ENCODE measurements at places on chromosomes 16 and 17.
A peak's percentile ranks its signal among the peaks of the same experiment; 100 is the strongest.

DNA sequence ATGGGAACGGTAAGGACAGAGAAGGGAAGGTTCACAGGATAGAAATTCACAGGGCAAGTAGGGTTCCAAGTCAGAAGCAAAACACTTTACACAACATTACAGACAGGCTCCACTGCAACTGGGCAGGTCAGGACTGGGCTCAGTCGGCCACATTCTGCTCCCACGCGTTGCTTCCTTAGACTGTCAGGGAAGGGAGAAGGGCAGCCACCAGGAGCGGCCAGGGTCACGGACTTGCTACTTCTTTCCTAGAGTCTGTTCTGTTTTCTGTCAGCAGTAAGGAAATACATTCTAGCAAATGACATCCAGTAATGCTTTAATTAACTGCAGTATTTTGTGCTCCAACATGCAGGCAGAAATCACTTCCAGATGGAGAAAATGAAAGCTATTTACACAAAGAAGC, 160.3 kb upstream of the RPH3AL start:
- H3K36me3 ChIP-seq: no peaks in the 10 kb centered on the region
- no peak for DNase-seq
- no peak overlapping the region for H3K4me3 ChIP-seq
- no peaks in the 10 kb centered on the region for H3K4me1 ChIP-seq
- no peak overlapping the region for H3K27ac ChIP-seq

- no peaks in the 10 kb centered on the region for H3K36me3 ChIP-seq
- H3K4me1 ChIP-seq: peaks cover 11% of the 10 kb centered on the region
- H3K27me3 ChIP-seq: no peaks in the 10 kb centered on the region
- H3K27ac ChIP-seq: peak overlapping the region; percentile 73
These were observed 6.0 kb upstream of the RNF213 start for GRCh38 chr17:80254396-80255251.

GRCh38 chr17:34163123-34163522, 92.0 kb upstream of the CCL2 start:
- H3K36me3 ChIP-seq: no peaks in the 10 kb centered on the region
- DNase-seq: peak; percentile 32
- no peak overlapping the region for H3K27ac ChIP-seq
- H3K27me3 ChIP-seq: no peaks in the 10 kb centered on the region
- H3K4me1 ChIP-seq: no peaks in the 10 kb centered on the region
- no peak overlapping the region for H3K4me3 ChIP-seq

- no peaks in the 10 kb centered on the region for H3K4me1 ChIP-seq
- DNase-seq: no peak
- H3K27ac ChIP-seq: no peak overlapping the region
- H3K4me3 ChIP-seq: no peak overlapping the region
- no peaks in the 10 kb centered on the region for H3K36me3 ChIP-seq
These were observed 25.9 kb upstream of the CACNG4 start for GRCh38 chr17:66938656-66939055.

DNA sequence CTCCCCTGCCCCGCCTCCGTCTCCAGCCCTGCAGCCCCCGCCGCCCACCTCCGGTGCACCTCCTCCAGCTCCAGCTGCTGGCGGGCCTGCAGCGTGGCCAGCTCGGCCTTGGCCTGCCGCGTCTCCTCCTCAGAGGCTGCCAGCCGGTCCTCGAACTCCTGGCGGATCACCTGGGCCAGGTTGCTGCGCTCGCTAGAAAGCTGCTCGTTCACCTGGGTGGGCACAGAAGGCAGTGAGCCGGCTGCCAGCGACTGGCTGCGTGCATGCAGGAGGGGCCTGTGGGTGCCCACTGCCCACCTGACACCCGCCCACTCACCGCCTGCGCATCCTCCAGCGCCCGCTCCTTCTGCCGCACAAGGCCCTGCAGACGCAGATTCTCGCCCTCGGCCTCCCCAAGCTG, 24.6 kb upstream of the AATK start:
- no peaks in the 10 kb centered on the region for H3K27me3 ChIP-seq
- no peak overlapping the region for H3K27ac ChIP-seq
- no peaks in the 10 kb centered on the region for H3K36me3 ChIP-seq
- no peak for DNase-seq
- H3K4me3 ChIP-seq: no peak overlapping the region
- H3K4me1 ChIP-seq: no peaks in the 10 kb centered on the region

DNA sequence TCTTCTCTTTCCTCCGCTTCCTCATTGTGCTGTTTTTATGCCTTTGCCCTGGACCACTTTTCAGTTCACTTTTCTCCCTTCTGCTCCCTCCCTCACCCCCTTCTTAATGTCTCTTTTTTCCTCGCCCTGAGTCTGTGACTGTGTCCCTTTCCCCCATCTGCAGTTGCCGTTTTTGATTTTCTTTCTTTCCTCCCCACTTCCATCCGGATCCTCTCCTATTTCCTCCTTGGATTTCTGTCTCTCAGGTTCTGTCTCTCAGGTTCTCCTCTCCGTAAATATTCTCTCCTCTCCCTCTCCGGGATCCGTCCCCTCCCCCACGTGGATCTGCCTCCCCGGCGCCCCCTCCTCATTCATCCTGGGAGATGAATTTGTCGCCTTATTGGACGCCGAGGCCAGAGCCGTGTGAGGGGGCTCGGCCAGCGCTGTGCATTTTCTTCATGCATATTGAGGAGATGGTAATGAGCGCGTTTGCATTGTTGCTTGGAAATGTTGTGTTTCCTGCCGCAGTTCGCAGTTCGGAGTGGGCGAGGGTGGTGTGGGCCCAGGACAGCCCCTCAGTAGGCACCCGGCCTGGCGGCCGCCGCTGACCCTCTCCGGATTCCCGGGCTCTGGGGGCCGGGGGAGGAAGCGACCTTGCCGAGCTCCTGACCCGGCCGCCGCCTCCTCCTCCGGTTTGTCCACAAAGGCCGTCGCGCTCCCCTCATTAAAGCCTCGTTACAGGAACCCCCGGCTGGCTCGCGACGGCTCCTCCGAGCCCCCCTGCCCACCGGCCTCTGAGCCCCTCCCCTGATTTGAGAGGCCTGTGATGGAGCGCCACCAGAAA, 4.5 kb upstream of the IRX3 start:
- peaks cover 58% of the 10 kb centered on the region for H3K27me3 ChIP-seq
- no peak overlapping the region for H3K4me3 ChIP-seq
- H3K36me3 ChIP-seq: no peaks in the 10 kb centered on the region
- DNase-seq: no peak
- no peaks in the 10 kb centered on the region for H3K4me1 ChIP-seq

- H3K4me1 ChIP-seq: no peaks in the 10 kb centered on the region
- no peak for DNase-seq
- no peaks in the 10 kb centered on the region for H3K27me3 ChIP-seq
- H3K4me3 ChIP-seq: no peak overlapping the region
These were observed 19.0 kb downstream of the GRB2 start for GRCh38 chr17:75386430-75386829.

GRCh38 chr16:52535076-52535475, 11.9 kb downstream of the TOX3 start:
- H3K27me3 ChIP-seq: no peaks in the 10 kb centered on the region
- H3K36me3 ChIP-seq: no peaks in the 10 kb centered on the region
- no peak overlapping the region for H3K27ac ChIP-seq
- peak; percentile 70 for DNase-seq
- no peak overlapping the region for H3K4me3 ChIP-seq
- no peaks in the 10 kb centered on the region for H3K4me1 ChIP-seq

- no peak for DNase-seq
- H3K36me3 ChIP-seq: no peaks in the 10 kb centered on the region
- no peak overlapping the region for H3K4me3 ChIP-seq
- H3K27ac ChIP-seq: no peak overlapping the region
- no peaks in the 10 kb centered on the region for H3K27me3 ChIP-seq
These were observed 9.0 kb upstream of the MILR1 start for GRCh38 chr17:64439956-64440355.

- H3K27ac ChIP-seq: peak overlapping the region; percentile 93
- no peak overlapping the region for H3K4me3 ChIP-seq
- no peaks in the 10 kb centered on the region for H3K27me3 ChIP-seq
These were observed 9.7 kb upstream of the BAHCC1 start for GRCh38 chr17:81385320-81386111.

Measured in colonic mucosa (tissue), 4 donors.